ENCODE measurements at places on chromosomes 12 and 14.

GRCh38 chr14:72845683-72846082 is 48.2 kb downstream of the DPF3 start:
- DNase-seq, result no peak

DNA sequence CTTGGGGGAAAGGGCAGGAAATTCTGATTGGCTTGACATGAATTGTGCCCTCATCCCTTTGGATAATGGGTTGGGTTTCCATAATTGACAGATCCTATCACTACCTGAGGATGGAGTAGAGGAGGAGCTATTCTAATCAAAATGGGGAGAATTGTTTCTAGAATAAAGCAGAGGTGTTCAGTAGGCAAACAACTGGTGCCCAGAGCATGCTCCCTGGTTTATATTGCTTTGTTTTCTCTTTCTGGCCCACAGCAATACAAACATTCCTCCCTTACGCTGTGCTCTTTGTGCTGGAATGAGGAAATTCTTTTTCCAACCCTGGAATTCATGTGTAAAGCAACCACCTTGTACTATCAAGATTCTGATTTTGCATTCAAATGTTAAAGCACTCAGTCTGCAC is 147.4 kb downstream of the RASSF9 start:
- DNase-seq, result no peak

DNA sequence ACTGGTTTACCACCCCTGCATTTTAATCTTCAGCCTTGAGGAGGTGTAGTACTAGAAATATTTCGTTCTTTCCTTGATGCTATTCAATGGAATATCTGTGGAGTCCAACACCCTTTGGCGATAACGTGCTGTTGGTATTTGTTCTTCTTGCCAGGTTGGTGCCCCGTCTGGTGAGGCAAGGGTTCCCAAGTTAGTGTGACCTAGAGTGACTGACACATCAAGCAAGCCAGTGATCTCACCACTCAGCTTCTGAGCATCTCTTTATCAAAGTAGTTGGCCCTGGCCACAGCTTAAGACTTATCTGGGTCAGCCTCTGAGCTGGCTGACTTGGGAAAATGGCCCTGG is 60.2 kb downstream of the PLXNC1 start:
- DNase-seq, result no peak

DNA sequence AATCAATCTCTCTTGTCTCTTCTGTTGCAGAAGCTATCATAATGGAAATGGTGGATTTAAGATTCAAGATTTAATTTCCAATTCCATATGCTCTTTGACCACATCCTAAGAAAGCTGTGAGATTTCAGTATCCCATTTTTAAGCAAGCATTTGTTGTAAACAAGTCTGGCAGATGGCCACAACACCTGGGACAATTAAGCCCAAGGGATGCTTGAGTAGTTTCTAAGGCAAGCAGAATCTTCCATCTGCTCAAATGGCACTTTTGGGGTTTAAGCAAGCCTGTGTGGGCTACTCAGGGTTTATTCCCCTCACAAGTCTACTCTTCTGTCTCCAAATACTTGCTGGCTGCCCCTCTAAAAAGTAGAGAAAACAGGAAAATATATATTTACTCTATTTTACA is 304.7 kb upstream of the SYT1 start:
- DNase-seq, result no peak

DNA sequence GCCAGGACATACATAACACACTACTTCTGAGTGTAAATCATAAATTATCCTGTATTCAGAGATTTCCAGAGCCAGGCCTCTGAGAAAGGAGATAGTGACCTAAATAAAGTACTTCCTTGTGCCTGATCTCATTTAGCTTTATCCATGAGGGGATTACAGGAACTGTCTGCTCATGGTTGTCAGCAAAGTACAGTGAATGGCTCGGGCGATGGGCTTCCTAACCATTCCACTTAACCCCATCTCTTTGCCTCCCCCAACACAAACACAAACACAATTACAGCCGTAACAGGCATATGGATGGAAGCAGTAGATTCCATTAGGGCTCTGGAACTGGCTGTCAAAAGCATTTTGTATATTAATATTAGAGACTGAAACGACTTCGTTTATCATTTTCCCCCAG is 206.7 kb upstream of the CPNE8 start:
- no peak for DNase-seq

- DNase-seq, result no peak
Observed at GRCh38 chr12:86721713-86722397, 465.7 kb upstream of the MGAT4C start.

Measured in T-cell (primary cell).